Activated T-helper 1 cell treated with anti-CD3 and anti-CD28 coated beads, Interleukin-2, amount 50 U/mL, for 16 hours (primary cell): ENCODE measurements at places on chromosomes 6 and 20.

DNA sequence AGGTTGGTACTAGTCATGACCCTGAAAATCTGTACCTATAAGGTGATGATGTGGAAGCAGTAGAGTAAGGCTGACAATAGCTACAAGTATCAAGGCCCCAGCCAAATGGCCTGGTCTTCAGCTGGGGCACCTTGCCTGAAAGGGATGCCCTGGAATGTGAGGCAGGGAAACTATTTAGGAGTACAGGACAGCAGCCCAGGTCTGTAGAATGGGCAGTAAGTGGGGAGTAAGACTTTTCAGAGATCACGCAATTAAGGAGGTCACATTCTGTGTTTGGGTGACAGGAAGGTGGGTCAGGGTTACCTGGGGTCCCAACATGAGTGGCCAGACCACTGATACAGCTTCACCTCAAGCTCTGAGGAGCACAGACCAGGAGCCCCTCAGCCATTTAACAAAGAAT, 9.4 kb downstream of the SLC35F1 start:
- DNase-seq = no peak

DNA sequence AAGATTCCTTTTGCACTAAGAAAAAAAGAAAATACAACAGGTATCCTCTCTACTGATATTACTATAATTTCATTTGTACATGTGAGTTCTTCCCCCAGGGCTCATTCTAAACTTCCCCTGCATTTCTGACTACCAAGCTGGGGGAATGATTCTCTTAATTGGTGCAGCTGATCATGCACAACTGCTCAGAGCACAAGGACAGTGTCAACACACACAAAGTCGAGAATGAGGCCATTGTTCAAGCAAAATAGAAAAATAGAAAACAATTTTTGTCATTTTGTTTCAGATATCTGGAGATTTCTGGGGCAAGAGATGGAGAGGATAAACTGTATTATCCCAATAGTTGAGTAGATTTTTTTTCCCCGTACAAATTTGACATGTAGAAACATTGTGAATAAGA, 236.3 kb downstream of the HAO1 start:
- DNase-seq = no peak

DNA sequence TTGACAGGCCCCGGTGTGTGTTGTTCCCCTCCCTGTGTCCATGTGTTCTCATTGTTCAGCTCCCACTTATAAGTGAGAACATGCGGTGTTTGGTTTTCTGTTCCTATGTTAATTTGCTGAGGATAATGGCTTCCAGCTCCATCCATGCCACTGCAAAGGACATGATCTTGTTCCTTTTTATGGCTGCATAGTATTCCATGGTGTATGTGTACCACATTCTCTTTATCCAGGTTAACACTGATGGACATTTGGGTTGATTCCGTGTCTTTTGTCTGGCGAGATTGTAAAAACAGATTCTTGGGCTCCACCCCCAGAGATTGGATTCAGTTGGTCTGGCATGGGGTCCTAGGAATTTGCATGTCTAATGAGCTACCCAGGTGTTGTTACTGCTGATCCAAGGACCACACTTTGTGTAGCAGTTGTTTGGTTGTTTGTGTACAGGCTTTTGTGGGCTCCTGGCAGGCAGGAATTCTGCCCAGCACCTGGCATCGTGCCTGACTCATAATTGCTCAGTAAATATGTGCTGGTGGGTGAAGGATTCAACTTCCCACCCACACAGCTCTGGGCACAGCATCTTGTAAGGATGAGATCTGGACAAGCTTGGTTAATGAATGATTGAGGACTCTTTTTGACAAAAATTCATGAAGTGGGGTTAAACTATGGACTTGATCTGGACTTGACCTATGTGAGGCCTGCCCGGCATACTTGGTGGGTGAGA, 5.2 kb downstream of the TOX2 start:
- no peak for DNase-seq

- no peak for DNase-seq
Observed at GRCh38 chr6:97958134-97958533, 675.1 kb upstream of the MMS22L start.

DNA sequence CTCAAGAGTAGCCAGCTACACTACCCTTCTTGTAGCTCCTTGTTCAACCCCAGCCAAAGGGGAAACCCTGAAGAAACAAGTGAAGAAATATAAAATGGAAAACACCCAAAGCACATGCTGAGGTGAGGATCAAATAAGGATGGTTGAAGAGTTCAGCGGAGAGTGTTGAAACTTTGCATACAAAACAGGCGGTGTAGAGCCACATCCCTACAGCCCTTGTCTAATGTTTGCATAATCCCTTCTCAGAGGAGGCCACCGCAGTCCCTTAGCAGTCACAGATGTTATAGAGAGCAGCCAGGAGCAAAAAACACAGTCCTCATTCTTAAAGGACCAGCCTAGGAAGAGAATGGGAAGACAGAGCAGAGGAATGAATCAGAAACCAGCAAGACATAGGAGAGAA, 350.7 kb upstream of the SASH1 start:
- no peak for DNase-seq

GRCh38 chr6:22083119-22083518, 213.7 kb downstream of the PRL start:
- no peak for DNase-seq

DNA sequence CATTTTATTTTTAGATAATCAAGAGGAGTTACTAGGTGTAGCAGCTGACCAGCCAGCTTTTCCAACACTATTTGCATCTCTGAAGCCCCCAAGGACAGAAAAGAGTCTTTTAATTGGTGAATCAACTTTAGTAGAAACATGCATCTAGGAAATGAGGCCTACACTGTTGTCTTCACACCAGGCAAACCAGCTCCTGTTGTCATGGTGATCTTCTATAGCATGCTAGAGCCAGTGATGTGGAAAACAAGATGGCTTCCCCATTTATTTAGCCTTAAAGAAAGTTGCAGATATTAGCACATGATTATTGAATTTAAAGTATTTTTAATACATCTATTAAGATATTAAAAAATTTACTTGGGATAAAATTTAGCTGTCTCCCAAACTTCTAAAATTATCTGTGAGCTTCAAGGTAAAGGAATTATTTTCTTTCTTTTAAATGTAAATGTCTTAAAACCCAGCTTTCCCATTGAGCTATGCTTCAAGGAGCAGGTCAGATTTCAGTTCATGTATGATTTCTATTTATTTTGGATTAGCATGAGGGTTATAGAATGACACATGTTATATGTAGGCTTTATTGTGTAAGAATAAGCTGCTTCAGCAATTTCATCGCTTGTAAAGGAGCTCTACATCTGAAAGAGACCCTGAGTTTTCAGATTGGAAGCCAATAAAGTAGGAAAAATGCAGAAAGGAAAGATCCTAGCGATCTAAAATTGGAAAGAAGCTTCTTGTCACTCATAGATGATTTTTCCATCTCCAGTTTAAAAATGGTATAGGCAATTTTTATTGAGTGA, 564.9 kb upstream of the CITED2 start:
- no peak for DNase-seq

DNA sequence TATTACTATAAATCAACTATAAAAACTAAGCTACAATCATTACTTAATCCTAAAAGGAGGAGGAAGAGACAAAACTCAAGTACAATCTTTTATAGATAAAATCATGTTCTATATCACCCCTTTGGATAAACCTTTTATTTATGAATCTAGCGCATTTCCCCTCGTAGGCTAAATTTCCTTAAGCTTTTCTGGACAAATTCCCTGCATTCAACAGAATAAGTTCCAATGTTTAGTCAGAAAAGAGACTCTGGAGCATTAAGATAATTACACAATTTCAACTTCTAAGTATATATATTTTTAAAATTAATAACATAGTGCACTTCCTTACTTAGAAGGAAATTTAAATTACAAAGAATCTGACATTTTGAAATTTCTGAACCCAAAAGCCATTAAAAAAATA, 37.9 kb downstream of the ATXN1 start:
- DNase-seq = no peak
